ENCODE measurements at places on chromosomes 6 and 20.

GRCh38 chr20:44209686-44210405, 725 bp downstream of the OSER1 start:
- peak overlapping the region; percentile 74 for H3K4me3 ChIP-seq
- H3K27me3 ChIP-seq = no peaks in the 10 kb centered on the region
- peaks cover 4% of the 10 kb centered on the region for H3K36me3 ChIP-seq

DNA sequence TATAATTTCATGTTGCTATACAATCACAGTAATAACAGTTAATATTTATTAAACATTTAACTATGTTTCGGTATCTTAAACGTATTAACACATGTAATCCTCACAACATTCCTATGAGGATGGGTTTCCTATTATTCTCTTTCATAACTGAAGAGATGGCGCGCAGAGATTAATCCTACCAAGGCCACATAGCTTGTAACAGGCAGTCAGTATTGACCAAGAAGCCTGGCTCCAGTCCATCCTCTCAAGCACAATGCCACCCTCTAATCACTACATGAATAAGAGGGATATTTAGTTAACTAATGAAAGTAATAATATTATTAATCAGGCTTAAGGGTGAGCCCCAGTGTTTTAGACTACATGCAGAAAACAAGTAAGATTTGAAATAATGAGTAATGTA, 149.7 kb upstream of the SIM1 start:
- no peak for DNase-seq
- no peaks in the 10 kb centered on the region for H3K4me1 ChIP-seq

GRCh38 chr20:43789593-43789992, 62.8 kb upstream of the GTSF1L start:
- no peak for DNase-seq
- H3K36me3 ChIP-seq = no peaks in the 10 kb centered on the region
- no peaks in the 10 kb centered on the region for H3K27me3 ChIP-seq
- H3K4me1 ChIP-seq = no peaks in the 10 kb centered on the region

GRCh38 chr20:62134735-62135231, 8.4 kb downstream of the PSMA7 start:
- H3K4me3 ChIP-seq = no peak overlapping the region
- no peaks in the 10 kb centered on the region for H3K27me3 ChIP-seq
- peaks cover 19% of the 10 kb centered on the region for H3K36me3 ChIP-seq
- no peak for DNase-seq
- H3K27ac ChIP-seq = no peak overlapping the region

DNA sequence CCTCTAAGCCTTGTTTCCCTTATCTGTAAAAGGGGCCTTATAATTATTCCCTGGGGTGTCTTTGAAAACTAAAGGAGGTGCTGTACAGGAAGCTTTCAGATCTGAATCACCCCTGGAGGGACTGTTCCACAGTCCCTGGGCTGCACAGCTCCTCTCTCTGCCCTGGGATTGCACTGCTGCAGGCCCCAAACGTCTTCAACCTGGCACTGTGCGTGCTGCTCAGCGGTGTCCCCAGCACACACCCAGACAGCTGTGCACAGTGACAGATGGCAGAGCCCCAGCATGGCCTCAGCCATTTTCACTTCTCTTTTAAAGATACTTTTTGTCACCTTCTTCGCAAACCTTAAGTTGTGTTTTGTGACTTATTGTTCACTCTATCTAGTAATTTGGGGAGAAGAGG, 50.7 kb upstream of the INSM1 start:
- H3K27me3 ChIP-seq = no peaks in the 10 kb centered on the region
- H3K4me3 ChIP-seq = no peak overlapping the region
- H3K27ac ChIP-seq = no peak overlapping the region
- H3K36me3 ChIP-seq = no peaks in the 10 kb centered on the region
- DNase-seq = no peak

GRCh38 chr20:12977328-12978125, 31.2 kb upstream of the SPTLC3 start:
- H3K4me3 ChIP-seq = no peak overlapping the region
- H3K27me3 ChIP-seq = no peaks in the 10 kb centered on the region
- no peaks in the 10 kb centered on the region for H3K36me3 ChIP-seq
- no peak for DNase-seq
- H3K4me1 ChIP-seq = peaks cover 29% of the 10 kb centered on the region

GRCh38 chr6:20879121-20879520, 344.9 kb downstream of the CDKAL1 start:
- H3K4me1 ChIP-seq = peaks cover 41% of the 10 kb centered on the region
- no peak for DNase-seq
- no peaks in the 10 kb centered on the region for H3K36me3 ChIP-seq
- no peaks in the 10 kb centered on the region for H3K27me3 ChIP-seq
- no peak overlapping the region for H3K4me3 ChIP-seq

- no peak overlapping the region for H3K27ac ChIP-seq
- DNase-seq = no peak
- H3K4me1 ChIP-seq = no peaks in the 10 kb centered on the region
These were observed 85.1 kb downstream of the NCOA3 start for GRCh38 chr20:47586649-47587294.

GRCh38 chr6:50442531-50443040, 270.7 kb upstream of the TFAP2D start:
- H3K27me3 ChIP-seq = no peaks in the 10 kb centered on the region
- no peak overlapping the region for H3K27ac ChIP-seq
- no peak overlapping the region for H3K4me3 ChIP-seq
- DNase-seq = no peak
- no peaks in the 10 kb centered on the region for H3K4me1 ChIP-seq
- H3K36me3 ChIP-seq = no peaks in the 10 kb centered on the region

GRCh38 chr20:23721962-23722361, 28.8 kb downstream of the CST1 start:
- H3K36me3 ChIP-seq = no peaks in the 10 kb centered on the region
- DNase-seq = no peak
- no peak overlapping the region for H3K27ac ChIP-seq
- H3K4me1 ChIP-seq = peaks cover 5% of the 10 kb centered on the region

DNA sequence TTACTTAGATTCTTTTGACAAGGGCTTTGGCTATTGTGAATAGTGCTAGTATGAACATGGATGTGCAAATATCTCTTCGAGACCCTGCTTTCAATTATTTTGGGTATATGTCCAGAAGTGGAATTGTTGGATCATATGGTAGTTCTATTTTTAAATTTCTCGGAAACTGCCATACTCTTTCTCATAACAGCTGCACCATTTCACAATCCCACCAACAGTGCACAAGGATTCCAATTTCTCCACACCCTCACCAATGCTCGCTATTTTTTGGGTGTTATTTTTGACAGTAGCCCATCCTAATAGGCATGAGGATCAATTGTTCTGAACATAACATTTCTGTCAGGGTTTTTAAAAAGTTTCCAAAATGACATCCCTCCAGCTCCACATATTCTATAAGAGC, 69.2 kb upstream of the ESR1 start:
- H3K27ac ChIP-seq = no peak overlapping the region
- no peaks in the 10 kb centered on the region for H3K27me3 ChIP-seq
- H3K4me3 ChIP-seq = no peak overlapping the region
- H3K4me1 ChIP-seq = no peaks in the 10 kb centered on the region
- H3K36me3 ChIP-seq = no peaks in the 10 kb centered on the region

DNA sequence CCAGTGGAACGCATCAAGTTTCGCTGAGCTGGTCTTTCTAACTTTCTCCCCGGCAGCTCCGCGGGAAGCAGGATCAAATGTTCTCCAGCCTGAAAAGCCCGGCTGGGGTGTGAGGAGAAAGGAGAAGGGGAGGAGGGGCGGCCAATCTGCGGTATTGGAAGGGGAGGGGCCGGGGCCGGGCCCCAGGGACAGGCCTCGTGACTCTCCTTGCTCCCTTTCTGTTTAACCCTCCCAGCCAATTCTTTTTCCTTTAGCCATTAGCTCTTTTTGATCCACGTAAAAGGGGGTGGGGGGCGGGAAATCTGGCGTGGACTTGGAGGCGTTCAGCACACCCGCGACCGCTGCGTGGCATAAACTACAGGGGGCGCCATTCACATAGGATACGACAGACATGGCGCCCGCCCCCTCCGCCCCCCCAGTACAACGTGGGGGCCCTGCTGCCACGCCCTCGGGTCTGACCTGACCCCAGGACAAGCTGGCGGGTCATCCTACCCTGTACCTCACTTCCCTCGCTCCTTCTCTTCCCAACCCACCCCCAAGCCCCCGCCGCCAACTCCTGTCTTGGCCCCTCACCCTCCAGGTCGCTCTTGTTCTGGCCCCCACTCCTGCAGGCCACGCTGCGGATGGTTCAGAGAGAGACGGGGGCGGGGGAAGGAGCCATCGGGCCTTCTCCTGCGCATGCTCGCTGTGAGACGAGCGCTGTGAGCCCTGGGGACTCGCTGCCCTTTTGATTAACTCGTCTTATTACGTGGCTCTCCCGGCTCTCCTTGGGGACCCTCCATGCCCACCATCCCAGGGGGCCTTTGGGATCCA, 7.8 kb upstream of the MDGA1 start:
- H3K27me3 ChIP-seq = no peaks in the 10 kb centered on the region
- H3K4me3 ChIP-seq = no peak overlapping the region
- DNase-seq = no peak
- no peaks in the 10 kb centered on the region for H3K36me3 ChIP-seq
- no peaks in the 10 kb centered on the region for H3K4me1 ChIP-seq

GRCh38 chr6:56356426-56356825, 109.0 kb upstream of the COL21A1 start:
- no peak overlapping the region for H3K27ac ChIP-seq
- H3K36me3 ChIP-seq = no peaks in the 10 kb centered on the region
